Activated gamma-delta T cell (primary cell): ENCODE measurements at places on chromosomes 6 and 20.

DNA sequence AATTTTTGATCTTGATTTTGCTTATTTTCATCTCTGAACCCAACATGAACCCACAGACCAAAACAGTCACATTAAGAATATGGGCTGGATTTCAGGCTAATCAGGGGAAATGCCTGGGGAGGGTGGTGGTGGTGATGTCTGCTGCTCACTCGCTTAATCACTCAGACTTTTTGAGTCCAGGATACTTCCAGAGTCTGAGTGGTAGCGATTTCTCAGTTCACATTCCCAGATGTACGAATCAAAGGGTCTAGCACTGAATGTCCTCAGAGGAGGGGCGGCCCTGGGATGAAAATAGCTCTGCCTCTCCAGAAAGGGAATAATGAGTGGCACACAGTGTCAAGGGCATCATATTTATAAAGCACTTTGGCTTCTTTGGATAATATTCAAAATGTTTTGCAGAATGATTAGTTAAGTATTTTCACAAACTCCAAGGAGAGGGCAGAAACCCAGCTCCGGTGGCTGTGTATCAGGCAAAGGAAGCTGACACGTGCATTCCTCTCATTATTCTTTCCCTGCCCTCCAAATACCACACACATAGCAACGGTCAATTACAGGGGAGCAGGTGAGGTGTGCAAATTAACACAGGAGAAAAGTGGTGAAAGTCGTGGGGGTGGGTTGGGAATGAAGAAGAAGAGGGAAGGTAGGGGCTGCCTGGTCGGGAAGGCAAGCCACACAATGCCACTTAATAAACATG is 345.2 kb upstream of the RSPO3 start:
- no peak for DNase-seq

- no peak for DNase-seq
Observed at GRCh38 chr20:24815196-24815815, 133.8 kb upstream of the CST7 start.

DNA sequence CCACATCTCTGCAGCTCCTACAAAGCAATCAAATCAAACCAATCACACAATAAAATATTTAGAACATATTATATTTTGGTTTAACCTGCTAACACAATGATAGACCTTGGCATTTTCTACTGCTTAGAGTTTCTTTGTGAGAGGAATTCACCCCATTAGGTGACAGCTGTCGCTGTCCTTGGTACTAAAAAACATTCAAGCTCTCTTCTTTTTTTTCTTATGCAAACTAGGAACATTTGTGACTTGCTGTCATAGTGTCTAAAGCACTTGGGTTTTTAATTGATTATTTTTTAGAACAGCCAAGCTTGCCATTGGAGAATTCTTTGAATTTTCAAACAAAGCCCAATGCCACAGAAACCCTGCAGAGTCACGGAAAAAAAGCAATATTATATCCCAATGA is 46.4 kb downstream of the CNR1 start:
- no peak for DNase-seq

DNA sequence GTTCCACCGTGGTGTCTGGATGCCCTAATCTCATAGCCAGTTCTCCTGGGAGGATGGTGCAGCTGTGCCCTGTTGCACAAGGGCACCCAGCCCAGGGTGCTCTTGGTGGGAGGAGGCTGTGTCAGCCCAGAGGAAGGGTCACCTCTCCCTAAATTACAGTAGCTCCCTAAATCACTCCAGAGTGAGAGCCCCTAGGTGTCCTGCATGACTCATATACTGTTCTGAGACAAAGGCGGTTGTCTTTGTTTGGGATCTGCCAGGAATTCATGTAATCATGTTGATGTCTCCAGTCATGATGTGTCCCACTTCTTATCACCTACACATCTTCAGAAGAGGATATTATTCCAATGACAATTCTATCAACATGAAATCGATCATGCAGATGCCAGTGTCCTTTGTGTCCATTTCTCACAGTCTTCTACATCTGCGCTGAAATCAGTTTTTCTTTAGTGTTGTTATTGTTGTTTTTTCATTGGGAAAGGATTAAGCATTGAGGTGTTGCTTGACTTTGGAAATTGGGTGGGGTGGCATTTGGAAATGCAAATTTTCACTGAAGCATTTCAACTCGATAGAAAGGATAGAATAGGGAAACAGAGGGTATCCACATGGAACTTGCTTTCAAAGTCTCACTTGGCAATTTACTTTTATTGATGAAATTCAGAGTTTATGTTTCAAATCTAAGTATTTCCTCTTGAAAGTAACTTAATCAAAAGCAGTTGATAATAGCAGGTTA is 19.5 kb downstream of the PERP start:
- no peak for DNase-seq

DNA sequence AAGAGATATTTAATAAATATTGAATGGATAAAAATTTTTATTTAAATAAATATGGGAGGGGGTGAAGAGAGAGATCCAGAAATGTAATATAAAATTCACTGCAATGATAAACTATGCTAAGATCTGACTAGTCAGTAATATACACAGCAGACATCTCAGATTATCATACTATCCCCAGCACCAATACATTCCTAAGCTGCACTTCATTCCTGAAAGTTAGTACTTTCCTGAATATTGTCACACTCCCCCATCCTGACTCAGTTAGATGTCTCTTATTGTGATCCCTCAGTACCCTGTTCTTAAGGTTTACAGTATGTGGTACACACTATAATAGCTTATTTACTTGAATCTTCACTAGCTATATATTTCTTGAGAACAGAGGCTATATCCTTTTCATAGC is 88.3 kb upstream of the KCNQ5 start:
- no peak for DNase-seq

GRCh38 chr6:106145144-106145543 is 59.0 kb downstream of the PRDM1 start:
- no peak for DNase-seq
